CD4-positive, alpha-beta T cell treated with Interleukin-4 for 1 hour (primary cell): ENCODE measurements at places on chromosomes 1 and 21.

GRCh38 chr1:179205284-179205683, 24.2 kb downstream of the ABL2 start:
- DNase-seq: no peak

DNA sequence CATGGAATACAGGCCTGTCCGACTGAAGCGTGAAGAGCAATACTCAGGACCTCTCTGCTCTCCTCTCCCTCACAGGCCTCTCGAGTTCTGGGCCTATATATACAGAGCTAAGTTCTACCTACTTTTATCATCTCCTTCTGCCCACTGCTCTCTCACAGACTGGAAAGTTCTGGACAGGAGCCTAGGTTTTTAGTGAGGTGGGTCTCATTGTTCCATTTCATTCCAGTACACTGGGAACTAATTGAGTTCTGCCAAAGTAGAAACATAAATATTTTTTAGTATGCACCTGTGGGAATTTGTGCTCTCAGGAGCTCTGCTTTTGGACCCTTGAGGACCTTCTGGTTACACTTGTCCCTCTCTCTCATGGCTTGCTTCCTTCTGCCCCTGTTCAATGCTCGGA, at the start of gene TEDDM1:
TEDDM1 (minus strand) TSS at position 101 of the 400 bp plus-strand sequence. CDS start 182 bp downstream, outside the sequence.
- no peak for DNase-seq

DNA sequence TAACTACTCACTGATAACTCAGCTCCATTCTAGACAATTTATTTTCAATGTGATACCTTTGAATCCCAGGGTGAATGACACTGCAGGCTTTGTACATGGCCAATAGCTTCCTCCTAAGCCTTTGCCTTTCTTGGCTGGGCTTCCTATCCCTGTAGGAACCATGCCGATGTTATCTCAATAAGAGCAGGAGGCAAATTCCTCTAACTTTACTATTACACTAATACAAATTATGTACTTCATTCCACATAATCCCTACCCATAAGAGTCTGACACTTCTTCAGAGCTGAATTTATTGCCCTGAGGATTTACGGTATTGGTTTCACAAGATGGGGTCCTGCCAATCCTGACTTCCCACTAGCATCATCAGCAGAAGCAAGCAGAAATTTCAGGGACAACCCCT, 14.0 kb downstream of the TGFBR3 start:
- no peak for DNase-seq

- no peak for DNase-seq
Observed at GRCh38 chr1:103931891-103932290, 182.2 kb downstream of the AMY1C start.

DNA sequence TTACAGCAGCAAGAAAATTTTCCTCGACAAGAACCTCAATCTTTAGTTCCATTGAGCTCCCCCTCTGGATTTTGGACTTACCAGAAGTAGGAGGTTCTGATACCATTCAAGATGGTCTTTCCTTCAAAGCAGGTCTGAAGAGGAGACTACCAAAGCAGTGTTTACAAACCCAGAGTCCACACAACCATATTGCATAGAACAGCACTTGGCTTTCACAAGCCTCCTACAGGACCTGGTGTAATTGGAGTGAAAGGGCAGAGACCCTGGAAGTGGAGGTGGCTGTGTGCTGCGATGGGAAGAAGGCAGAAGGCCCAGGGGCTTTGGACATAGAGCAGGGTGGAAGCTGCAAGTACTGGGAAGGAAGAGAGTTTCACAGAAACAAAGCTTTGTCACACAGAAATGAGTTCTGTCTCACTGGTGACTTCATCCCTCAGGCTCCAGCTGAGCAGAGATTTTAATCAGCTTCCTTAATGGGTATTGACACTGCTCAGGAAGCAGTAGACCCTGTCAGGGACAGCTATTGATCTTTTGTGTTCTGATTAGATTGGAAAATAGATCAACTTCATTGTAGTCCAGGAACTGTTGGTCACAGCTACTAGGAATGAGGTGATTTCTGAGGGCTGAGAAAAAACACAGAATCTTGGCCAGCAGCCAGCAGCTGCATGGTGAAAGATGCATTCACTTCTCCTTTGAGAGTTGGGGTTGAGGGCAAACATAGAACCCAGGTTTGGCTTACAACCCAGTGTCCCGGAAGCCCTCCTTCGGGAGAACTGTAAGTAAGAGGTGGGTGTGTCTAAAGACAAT, 124.0 kb downstream of the SYT2 start:
- DNase-seq: no peak

- DNase-seq: no peak
Observed at GRCh38 chr21:8997011-8997440, 1524.4 kb upstream of the TPTE start.

DNA sequence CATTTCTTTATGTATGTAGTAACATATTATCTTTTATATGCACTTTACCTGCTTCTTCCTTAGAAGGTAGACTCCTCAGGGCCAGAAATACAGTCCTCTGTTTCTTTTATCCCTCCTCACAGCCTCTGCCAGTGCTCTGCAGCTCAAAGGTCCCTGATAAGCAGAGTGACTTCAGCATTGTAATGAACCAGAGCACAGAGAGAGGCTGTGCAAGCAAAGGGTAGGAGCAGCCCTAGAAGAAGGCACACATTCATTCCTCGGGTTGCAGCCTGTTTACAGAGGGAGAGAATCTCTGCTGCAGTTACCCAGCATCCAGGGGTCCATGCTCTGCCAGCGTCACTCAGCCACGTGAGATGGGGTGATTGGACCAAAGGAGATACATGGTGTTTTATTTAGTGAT, 101.1 kb downstream of the RHOU start:
- DNase-seq: no peak

GRCh38 chr1:103109311-103109920, 1.1 kb upstream of the COL11A1 start:
- DNase-seq: no peak

DNA sequence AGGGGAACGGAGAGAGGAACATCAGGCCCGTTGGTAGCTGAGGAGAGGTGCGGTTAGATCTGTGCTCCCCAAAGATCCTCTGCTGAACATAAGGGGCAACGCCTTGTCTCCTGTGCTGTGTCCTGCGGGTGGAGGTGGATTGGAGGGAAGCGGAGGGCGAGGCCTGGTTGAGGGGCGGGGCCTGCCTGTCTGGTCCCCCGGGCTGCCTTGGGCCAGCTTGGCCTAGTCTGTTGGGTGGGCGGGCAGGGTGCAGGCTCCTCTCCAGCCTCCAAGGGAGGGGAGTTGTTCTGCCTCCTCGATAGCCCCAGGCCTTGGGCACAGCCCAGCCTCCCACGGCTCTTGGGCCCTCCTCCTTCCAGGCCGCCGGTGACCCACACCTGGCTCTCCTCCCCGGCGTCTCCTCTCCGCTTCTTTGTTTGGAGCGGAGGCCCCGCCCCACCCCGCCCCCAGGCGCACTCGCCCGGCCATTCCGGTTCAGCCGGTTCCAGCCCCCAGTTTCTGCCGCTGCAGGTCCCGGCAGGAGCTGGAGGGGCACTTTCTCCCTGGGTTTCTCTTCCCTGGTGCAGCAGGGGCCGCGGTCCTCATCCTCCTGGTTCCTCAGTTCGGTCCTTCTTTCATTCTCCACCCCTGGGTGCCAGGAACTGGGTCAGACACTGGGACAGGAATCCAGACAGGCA, 19.4 kb downstream of the PTPRF start:
- DNase-seq: no peak

GRCh38 chr21:45162115-45162514, 87.7 kb downstream of the ADARB1 start:
- DNase-seq: no peak

- DNase-seq: no peak
Observed at GRCh38 chr1:9143250-9143649, 14.3 kb upstream of the GPR157 start.

GRCh38 chr1:155015527-155016230, 13.1 kb downstream of the ZBTB7B start:
- DNase-seq: no peak

GRCh38 chr1:232628335-232629249, 1.3 kb downstream of the SIPA1L2 start:
- DNase-seq: no peak

- no peak for DNase-seq
Observed at GRCh38 chr1:212700892-212701819, 1.5 kb upstream of the BATF3 start.

- peak; percentile 26 for DNase-seq
Observed at GRCh38 chr21:38797470-38797869, 8.3 kb upstream of the ETS2 start.

GRCh38 chr1:15843826-15844572, 3.5 kb upstream of the SPEN start:
- no peak for DNase-seq

DNA sequence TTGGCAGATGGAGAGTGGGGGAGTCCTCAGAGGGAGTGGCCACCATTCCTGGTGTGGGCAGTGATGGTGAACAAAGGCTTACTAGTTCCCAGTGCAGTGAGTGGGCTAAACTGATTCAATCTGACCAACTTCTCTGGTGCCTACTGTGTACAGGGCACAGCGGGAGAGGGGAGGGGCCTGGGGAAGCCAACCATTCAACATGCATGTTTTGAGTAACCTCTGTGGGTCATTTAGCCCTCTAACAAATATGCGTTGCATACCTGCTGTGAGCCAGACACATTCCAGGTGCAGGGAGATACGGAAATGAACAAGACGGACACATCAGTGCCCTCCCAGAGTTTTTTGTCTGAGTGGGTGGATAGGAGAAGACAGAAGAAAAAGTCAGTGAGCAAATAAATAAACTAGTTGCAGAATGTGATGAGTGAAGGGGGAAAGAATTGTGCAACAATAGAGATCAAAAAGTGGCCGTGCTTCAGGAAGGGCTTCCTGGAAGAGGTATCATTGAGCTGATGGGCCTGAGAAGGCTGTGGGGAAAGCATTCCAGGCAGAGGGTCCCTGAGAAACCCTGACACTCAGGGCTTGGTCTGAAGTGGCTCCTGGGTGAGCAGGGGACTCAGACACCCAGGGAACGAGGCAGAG, 78.8 kb downstream of the EPHB2 start:
- no peak for DNase-seq

GRCh38 chr1:100955322-100955721, 59.4 kb downstream of the SLC30A7 start:
- no peak for DNase-seq

DNA sequence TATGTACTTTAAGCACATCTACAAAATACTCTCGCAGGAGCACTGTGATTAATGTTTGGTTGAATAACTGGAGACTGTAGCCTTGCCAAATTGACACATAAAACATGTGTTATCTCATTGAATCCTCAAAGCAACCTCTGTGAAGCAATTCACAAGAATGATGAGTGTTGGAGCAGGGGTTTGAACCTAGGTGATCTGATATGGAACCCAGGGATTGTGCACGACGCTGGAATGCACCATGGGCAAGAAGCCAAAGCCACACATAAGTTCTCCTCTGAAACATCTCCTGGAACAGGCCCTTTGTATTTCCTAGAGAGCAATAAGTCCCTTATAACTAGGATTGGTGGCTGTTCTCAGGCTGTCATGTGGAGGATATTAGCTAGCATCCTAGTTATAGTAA, 124.6 kb upstream of the IVNS1ABP start:
- DNase-seq: no peak

- no peak for DNase-seq
Observed at GRCh38 chr1:37817481-37817880, 9.5 kb upstream of the YRDC start.

GRCh38 chr1:38138498-38139233, 92.1 kb upstream of the POU3F1 start:
- no peak for DNase-seq

- DNase-seq: no peak
Observed at GRCh38 chr1:204574865-204575163, 58.6 kb downstream of the MDM4 start.

DNA sequence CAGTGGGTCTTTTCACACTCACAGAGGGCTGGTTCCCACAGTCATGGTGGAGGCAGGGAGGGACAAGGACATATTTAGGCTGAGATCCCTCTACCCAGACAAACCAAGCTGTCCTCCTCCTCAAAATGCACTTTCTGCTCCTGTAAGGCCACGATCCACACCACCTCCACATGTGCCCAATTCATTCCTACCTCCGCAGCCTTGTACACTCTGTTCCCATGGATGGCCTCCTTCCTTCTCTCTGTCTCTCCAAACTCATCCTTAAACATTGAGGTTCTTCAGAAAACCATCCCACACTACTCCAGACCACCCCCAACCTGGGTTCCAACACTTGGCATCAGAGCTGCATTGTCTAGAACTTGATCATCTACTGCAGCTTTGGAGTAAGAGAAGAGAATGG, 404.3 kb upstream of the BEND5 start:
- no peak for DNase-seq

DNA sequence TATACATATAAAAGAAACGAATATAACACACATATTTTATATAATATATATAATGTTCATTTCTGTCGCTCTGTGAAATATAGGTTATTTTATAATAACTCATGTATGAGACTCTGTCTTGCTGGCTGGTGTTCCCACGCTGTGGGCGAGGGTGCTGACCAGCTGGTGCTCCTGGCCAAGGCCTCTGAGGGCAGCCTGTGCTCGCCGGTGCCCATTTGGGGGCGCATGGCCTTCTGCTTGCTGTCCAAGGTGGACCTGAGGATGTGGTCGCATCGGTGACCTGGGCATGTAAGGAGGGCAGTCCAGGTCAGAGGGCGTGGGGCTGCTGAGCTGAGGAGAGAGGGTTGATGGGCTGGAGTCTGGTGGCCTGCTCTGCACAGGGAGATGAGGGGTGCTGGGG, 1.1 kb upstream of the PCP4 start:
- no peak for DNase-seq

DNA sequence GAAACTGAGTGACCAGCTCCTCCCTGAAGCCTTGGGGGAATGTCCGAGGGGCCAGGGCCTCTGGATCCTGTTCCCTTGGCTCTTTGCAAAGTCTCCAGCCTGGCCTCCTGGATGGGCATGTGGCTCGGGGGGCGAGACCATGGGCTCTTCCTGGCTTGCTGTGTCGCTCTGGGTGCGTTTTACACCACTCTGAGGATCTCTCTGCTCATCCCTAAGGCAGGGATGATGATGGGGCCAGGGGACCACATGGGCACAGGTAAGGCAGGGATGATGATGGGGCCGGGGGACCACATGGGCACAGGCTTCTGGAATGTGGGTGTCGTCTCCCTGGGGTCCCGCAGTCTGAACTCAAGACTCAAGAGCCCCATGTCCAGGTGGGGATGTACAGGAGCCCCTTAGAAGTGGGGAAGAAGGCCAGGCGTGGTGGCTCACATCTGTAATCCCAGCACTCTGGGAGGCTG, 17.7 kb downstream of the TP73 start:
- DNase-seq: no peak
